ENCODE measurements at places on chromosomes 2 and 18.

DNA sequence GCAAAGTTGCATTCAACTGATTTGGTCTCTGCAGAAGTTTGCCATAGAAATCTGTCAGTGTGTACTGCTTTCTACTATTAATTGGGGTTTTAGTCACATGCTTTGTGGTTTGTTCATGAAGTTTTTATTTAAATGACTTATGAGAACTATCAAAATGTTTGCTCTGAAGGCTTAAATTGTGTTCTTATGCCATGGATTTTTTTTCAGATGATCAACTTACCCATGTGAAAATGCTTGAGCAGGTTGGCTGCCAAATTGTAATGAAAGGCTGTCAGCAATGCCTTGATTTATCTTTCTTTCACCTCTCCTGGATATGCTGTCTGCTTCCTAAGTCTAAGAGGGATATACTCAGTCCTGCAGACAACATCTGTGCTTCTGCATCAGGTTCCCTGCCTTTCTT, 50.7 kb downstream of the FMNL2 start:
- no peak for DNase-seq

DNA sequence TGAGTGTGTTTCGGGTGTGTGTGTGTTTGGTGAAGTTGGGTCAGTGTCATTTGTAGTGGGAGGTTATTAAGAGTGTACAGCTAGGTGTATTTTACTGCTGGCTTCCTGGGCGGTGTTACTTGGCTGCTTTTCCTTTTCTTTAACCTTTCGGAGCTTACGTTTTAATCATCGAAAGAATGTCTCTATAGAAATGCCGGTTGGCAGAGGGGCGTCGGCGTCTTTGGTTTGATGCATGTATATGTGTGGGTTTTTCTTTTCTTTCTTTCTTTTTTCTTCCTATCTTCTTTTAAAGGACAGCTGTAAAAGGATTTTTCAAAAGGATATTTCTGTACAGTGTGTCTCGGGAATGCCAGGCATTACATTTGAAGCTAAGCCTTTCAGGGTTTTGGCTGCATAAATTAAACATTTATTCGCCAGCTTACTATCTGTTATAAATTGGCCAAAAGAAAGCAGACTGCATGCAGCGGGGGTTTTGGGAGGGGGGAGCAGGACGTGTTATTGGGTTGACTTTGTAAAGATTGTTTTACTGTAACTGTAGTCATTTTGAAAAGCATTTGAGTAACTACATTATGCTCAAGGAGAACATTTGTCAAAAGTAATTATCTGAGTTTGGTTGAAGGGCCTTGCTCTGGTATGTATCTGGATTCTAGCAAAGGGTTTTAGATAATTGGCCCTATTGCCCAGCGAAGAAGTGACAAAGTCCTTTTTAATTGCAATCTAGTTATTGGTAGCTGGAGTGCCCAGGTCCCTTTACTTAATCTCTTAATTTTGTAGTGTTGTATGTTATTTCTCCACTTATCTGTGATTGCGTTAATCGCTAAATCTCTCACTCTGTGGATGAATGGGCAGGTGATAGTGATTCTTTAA, 1.6 kb downstream of the ASXL3 start:
- no peak for DNase-seq

DNA sequence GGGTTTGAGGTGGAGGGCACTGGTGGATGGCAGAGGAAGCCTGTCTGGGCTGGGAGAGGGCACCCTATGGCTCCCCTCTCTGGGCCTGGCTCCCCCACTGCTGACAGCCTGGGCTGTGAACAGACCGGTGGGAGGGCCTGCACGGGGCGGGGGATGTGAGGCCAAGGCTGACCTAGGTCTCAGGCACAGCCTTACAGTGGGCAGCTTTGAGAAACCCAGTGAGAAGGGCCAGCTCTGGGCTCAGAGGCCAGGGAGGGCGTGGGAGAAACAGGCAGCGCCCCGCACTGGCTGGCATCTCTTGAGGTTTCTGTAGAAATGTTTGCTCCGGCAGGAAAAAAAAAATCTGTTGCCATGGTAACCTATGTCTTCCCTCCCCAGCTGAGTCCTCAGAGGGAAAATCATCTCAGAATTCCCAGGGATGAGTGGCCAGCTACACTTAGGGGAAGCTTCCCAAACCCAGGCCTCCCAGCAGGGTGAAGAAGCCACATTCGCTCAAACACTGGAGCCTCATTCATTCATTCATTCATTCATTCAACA, 71.7 kb upstream of the TAF1B start:
- peak; percentile 51 for DNase-seq

DNA sequence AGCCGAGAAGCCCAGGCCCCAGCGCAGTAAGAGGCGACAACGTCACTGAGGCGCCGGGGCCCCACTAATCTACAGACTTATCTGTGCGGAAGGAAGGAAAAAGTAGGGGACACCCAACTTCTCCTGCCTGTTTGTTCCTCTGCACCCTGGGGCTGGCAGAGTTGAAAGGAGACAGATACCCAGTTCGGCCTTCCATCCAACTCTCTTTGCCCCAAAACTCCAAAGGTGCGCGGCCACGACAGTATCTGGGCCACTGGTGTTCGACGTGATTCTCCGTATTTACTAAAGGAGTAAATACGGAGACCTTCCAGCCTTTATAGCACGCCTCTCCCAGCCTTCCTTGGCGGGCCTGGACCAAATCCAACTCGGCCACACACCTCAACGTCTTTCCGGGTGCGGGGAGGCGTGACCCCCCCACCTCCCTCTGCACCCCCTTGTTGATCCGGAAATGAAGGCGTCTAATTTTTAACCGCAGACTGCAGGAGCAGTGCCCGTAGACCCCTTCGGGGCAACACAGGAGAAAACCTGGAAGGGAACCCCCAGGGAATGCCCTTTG, 1.6 kb downstream of the SMAD7 start:
- DNase-seq = no peak

- peak; percentile 46 for DNase-seq
Measured at GRCh38 chr2:222982010-222982908, 69.7 kb upstream of the KCNE4 start.

DNA sequence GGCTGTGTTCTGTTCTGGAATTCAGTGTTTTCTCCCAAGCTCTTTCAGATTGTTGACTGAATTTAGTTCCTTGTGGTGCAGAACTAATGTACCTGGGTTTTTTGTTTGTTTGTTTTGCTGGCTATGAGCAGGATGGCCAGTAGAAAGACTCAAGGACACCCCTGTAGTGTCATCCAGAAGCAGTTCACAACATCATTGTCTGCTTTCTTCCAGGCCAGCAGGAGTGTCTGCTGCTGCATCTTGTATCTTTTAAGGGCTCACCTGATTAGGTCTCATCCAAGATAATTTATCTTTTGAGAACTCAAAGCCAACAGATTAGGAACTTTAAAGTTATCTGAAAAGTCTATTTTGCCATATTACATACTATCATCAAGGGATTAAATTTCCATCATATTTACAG, 318.5 kb upstream of the MC4R start:
- DNase-seq = no peak

- DNase-seq = no peak
Measured at GRCh38 chr18:73790587-73790986, 357.0 kb downstream of the FBXO15 start.

DNA sequence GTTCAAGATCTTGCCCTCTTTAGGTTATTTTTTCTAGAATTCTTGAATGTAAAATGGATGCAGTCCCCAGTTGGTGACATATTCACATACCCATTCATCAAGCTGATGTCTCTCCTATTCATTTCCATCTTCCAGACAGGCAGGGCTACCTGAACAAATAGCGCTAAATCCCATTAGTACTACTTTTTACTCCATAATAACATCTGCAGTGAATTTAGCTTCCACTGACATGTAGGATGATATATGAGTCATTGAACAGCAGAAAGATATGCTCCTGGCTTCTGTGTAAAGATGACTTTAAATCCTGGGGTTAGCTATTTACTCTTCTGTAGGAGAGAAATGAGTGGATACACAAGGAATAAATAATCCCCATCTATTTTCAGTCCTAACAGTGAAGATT, 194.7 kb downstream of the RND3 start:
- no peak for DNase-seq

GRCh38 chr2:195622966-195623365, 34.1 kb upstream of the SLC39A10 start:
- DNase-seq = no peak

DNA sequence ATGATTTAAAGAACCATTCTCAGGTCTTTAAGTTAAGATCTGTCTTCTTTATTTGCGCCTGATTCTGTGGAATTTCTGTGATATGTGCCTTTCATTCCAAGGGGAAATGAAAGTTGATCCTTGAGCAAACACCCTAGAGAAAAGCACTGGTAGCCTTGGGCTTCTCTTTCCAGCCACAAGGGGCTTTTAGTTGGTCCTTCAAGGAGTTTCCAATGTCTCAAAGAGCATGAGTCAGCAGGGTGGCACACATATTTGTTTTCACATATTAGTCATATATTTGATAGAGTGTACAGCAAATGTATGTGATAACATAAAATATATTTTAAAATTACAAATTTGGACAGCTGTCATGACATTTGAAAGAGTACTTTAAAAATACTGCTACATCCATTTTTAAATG, 339.5 kb downstream of the TXNL1 start:
- DNase-seq = peak; percentile 56

- DNase-seq = peak; percentile 90
Measured at GRCh38 chr2:237291138-237291792, 122.7 kb downstream of the COL6A3 start.

GRCh38 chr2:42450136-42450535, 43.6 kb downstream of the KCNG3 start:
- no peak for DNase-seq

- DNase-seq = peak; percentile 60
Measured at GRCh38 chr2:73279852-73280251, 4.4 kb downstream of the FBXO41 start.

GRCh38 chr2:204576362-204576979, 31.2 kb downstream of the PARD3B start:
- no peak for DNase-seq

GRCh38 chr2:44148999-44149398, 19.7 kb upstream of the PPM1B start:
- DNase-seq = no peak

- peak; percentile 11 for DNase-seq
Measured at GRCh38 chr2:16507655-16508489, 157.8 kb downstream of the CYRIA start.

GRCh38 chr18:53799134-53799533, 425.3 kb downstream of the MBD2 start:
- DNase-seq = peak; percentile 14

- no peak for DNase-seq
Measured at GRCh38 chr18:7572822-7573221, 5.7 kb downstream of the PTPRM start.

- no peak for DNase-seq
Measured at GRCh38 chr2:234305846-234306245, 191.0 kb downstream of the ARL4C start.

GRCh38 chr2:205531072-205531471, 151.2 kb upstream of the NRP2 start:
- DNase-seq = no peak

DNA sequence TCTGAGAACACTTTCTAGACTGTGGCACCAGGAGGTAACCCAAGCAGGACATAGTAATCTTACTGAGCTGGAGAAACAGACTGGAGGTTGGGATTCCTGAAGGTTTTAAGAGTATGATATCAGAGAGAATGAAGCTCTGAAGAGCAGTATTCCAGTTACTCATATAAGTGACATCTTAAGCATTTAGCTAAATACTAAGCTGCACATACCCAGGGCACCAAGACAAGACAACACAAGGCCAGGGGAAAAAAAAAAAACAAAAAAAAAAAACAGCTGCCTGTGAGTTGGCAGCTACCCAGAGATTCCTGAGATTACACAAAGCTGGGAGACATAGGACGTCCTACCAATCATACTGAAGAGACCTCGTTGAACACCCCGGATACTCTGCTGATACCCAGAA, 175.8 kb downstream of the SRBD1 start:
- no peak for DNase-seq

- no peak for DNase-seq
Measured at GRCh38 chr2:41965173-41965908, 82.5 kb upstream of the PKDCC start.

GRCh38 chr2:68766376-68766845, 31.8 kb downstream of the ARHGAP25 start:
- DNase-seq = no peak

- no peak for DNase-seq
Measured at GRCh38 chr2:100223502-100223901, 81.1 kb upstream of the AFF3 start.

- no peak for DNase-seq
Measured at GRCh38 chr18:77736842-77737241, 487.2 kb downstream of the GALR1 start.

DNA sequence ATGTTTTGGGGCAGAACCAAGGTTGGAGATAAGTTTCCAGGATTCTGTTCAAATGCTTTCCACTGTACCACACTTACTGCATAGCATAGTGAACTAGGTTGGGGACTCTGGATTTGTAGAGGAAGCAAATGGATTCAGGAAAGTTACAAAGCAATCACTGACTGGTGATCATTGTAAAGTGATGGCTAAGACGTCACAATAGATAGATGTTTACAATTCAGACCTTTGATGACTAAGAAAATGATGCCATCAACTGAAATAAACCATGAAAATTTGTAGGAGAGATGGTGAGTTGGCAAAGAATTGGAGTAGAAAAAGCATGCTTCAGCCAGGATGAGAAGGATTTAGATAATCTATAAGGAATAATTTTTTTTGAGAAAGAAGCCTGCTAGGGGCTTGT, 178.0 kb downstream of the UBE2E3 start:
- DNase-seq = no peak

DNA sequence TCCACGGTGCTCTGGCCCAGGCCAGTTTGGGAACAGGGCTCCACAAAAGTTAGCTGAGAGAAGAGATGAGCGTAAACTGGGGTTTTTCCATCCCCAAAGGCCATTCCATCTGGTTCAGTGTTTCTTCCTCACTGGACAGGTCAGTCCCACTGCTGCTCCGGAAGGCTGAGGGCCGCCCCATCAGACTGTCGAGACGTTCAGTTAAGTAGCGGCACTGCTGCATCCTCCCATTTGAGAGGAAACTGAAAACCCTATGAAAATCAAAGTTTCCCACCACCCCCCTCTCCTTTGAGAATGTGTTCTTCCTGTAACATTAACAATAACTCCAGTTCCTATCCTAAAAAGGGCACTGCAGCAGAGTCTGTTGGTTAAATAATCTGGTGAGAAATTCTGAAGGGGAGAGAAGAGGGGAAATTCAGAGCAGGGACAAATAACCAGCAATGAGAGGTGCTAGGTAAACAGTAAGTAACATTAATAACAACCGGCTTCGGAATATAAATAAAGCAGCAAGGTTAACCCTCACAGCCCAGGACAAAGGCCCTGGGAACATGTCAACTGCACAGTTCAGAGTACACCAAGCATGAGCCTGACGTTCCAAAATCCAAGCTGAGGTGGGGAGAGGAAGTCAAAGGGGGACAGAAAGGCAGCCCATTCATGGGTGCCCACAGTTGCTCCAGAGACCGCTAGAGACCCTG, 55.4 kb downstream of the UXS1 start:
- no peak for DNase-seq

GRCh38 chr2:121897335-121897970, 142.0 kb downstream of the TSN start:
- peak; percentile 59 for DNase-seq

- no peak for DNase-seq
Measured at GRCh38 chr2:204331988-204332387, 213.3 kb upstream of the PARD3B start.

All from RKO (cell line).